Breast epithelium (tissue), 4 donors: ENCODE measurements at places on chromosomes 3 and 15. TPM values are rescaled to one million over a fixed set of nuclear protein-coding genes. Genes with fewer than 3 reads are reported as not detected.

DNA sequence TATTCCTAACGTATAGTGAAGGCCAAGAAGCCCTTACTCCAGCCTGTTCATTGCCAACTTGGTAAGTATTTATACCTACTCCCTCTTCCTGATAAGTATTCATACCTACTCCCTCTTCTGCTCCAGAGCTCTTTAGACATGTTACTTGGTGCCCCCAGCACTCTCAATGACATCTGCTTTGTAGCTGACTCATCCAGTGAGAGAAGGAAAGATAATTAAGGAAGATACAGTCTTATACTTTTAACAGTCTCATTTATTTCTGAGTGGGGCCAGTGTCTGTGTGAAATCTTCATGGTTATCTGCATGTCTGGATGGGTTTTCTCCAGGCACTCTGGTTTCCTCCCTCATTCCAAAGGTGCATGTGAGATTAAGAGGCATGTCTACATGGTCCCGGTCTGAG lies 698.7 kb downstream of the FHIT start:
- DNase-seq: no peak

DNA sequence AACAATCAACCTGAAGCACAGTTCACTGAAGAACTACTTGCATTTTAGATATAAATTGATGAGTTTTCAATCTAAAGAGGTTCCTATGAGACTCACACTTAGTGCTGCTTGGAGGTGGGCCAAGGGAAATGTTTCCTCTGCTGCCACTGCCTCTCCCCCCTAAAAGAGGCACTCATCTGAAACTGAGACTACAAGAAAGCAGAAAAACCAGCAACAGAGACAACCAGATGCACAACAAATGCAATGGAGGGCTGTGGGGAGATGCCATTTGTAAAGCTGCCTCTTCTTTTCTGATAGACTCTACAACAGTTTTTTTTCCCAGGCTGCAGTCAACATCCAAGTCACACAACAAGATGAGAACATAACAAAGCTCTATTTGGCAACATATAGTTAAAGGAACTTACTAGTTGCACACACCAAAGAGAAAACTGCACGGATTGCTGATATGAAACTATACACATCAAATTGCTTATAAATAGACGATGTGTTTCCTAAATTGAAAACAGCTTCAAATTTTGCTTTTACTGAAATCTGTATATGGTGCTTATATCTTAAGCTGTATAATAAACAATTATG lies 11.0 kb downstream of the TSPAN3 start:
- DNase-seq: no peak

- no peak for DNase-seq
These were observed 296.3 kb downstream of the UACA start for GRCh38 chr15:70466895-70467529.

DNA sequence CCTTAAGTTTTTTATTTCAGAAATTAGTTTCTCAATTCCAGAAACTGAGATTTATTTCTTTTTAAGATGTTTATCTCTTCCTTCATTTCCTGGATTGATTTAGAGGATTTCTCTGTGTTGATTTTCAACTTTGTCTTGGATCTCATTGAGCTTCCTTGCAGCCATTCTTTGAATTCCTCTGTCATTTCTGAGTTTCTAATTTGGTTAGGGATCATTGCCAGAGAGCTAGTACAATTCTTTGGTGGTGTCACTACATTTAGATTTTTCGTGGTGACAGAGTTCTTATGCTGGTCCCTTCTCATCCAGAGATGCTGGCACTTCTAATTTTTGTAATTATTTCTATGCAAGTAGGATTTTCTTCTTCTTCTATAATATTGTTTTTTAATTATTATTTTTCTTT lies 691.1 kb upstream of the NAALADL2 start:
- DNase-seq: no peak

The GP5 gene
- 0.16 TPM for total RNA-seq

The PRICKLE2 gene
- 44.5 TPM for total RNA-seq

The ACKR2 gene
- total RNA-seq: 15.8 TPM

The NLGN1 gene
- total RNA-seq: 12.3 TPM
